ENCODE measurements at places on chromosomes 1 and 21.

GRCh38 chr1:175338387-175339135 lies 146.0 kb upstream of the KIAA0040 start:
- no peak for DNase-seq

- DNase-seq: no peak
These were observed 38.8 kb upstream of the CTBS start for GRCh38 chr1:84613026-84613425.

DNA sequence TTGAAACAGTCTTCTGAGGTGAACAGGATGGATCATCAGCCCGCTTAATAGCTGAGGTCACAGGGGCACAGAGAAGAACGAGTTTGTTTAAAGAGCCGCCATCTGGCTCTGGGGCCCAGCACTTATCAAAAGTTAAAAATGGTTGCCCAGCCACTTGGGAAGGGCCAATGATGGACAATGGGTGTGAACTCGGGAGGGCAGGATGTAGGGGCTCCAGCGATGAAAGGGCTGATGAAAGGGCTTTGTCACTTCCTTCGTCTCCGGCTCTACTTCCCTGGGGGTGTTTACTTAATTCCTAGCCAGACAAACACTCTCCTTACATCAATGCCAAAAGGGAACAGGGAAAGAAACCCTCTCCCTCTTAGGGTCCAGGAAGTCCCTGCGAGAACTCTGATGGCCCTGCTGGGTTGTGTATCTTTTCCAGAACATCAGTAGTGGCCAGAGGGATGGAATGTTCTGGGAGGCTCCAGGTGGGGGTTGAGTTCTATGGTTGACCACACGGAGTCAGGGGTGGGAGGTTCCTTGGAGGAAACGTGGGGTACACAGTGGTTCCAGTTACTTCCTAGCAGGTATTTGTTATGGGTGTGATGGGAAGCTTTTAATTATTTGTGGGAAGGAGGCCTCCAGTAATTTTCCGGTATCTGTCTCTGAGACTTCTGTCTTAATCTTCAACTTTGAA lies 9.0 kb upstream of the ABCG1 start:
- no peak for DNase-seq

- no peak for DNase-seq
These were observed 9.8 kb upstream of the RAB42 start for GRCh38 chr1:28582248-28582615.

- DNase-seq: peak; percentile 3
These were observed 49.8 kb upstream of the IFNLR1 start for GRCh38 chr1:24236789-24237371.

All from AG09309 (cell line).